Cardiac fibroblast (primary cell): ENCODE measurements at places on chromosomes 3 and 15.

- DNase-seq, result peak; percentile 29
Measured at GRCh38 chr3:110344897-110345767, 726.5 kb upstream of the NECTIN3 start.

DNA sequence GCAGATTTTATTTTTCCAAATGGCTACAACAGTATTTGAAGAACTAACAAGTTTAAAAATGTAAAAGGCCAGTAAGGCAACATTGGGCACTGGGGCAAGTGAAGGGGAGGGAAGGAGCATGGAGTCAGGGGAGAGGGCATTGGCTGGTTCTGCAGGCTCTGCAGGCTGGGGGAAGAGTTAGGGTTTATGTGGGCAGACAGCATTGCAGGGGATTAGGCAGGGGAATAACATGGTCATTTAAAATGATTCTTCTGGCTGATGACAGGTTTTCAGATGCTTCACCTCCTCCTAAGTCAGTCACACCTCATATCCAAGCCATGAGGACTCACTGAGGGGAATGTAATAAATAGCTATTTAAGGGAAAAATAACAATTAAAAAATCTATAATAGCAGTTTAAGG, 52.6 kb downstream of the BTD start:
- DNase-seq, result no peak

- peak; percentile 58 for DNase-seq
Measured at GRCh38 chr3:139309880-139310279, 33.9 kb upstream of the MRPS22 start.

- DNase-seq, result no peak
Measured at GRCh38 chr15:77470235-77470634, 49.5 kb downstream of the HMG20A start.

- peak; percentile 10 for DNase-seq
Measured at GRCh38 chr3:142817897-142818296, 71.0 kb downstream of the PCOLCE2 start.

DNA sequence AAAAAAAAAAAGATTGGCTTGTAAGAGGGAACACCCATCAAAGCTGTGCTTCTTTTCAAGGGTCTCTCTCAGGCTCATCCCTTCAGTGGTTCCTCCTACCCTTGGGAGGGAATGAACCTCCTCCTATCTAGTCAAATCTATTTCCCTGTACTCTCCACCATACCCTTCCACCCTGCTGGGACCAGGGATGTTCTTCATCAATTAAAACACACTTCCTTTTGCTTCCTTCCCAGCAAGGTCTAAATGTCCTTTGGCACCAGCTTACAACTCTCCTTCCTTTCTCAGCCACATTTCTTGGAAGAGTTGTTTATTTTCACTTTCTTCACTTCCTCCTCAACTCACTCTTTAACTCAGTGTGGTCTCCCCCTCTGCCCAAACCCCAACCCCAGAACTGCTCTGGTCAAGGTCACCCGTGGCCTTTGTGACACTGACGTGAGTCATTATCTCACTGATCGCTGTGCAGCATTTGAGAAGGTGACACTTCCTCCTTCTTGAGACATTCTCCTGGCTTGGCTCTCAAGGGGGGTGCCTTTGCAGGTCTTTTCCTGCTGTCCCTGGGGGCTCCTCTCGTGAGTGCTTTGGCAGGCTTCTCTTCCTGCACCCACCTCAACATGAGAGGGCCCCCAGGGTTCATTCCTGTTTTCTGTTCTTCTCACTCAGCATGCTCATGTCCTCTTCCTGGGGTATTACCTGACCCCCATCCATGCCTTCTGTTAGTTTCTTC, 210.5 kb upstream of the TLE3 start:
- no peak for DNase-seq

- peak; percentile 72 for DNase-seq
Measured at GRCh38 chr15:48695088-48695826, 49.7 kb upstream of the FBN1 start.

DNA sequence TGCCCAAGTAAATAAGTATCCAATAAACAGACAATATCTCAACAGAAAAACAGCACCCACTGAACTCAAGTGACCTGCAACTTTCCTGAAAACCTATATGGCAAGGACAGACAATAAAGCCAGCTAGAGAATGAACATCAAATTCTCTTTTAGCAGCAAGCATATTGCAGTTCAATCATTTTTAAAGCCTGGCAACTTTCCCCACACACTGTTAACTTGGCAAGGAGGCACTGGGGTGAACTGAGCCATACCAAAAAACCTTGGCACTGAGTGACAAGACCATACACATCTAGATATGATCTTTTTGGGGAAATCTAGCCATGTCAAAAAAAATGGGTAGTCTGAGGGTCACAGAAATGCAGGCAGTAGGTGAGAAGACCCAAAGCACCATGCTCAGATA, 174.6 kb downstream of the STT3B start:
- no peak for DNase-seq

DNA sequence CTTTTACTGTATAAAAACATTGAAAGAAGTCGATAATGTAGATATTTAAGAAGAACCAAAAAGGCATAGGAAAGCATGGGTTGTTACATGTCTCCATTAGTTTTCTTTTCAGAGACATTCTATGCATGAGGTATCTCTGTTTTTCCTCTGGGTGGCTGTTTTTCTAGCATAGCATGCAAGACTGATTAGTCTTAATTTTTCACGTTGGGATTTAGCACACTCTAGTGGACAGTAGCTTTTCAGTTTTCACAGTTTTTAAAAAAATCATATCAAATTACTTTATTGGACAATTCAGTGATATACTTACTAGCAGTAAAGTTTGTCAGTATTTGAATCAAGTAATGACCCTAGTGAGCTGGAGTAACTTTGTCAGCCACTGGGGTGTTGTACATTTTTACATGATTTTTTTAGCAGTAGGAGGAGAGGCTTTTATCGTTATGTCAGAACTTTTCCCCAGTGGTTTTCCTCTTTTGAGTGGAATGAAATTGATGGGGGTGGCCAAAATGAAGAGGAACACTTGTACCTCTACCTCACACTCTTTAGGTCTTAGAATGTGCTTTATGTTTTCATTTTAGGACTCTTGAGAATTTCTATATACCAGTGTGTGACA, 57.2 kb downstream of the SEC22A start:
- DNase-seq, result peak; percentile 77

DNA sequence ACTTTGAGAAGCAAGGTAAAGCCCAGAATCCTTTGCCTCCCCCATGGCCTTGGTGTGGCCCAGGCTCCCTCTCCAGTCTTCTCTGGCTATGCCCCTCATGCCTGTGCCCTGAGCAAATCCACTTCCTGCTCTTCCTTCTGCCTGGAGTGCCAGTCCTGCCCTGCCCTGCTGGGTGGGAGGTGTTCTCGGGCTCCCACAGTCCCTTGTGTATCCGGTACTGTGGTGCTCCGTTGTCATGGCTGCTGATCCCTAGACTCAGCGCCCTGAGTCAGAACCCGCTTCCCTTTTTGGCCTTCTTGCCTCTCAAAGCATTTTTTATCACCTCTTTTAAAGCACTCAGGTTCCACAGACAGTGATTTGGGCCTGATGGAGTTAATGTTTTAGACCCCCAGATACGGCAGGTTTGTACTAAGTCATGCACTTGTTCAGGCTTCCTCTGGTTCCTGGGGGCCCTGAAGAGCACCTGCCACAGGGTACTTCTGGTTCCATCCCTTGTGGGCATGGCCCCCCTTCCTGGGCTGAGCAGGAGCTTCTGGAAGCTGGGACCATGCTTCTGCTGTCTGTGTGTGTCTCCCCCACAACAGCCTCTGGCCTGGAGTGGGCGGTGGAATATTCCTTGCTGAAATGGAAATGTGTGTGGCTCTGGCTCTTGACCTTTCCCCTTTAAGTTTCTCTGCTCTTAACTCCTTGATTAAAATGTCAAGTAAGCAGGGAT, 29.6 kb upstream of the ADAMTS7 start:
- peak; percentile 19 for DNase-seq

GRCh38 chr3:195754906-195755305, 34.1 kb downstream of the MUC20 start:
- no peak for DNase-seq

GRCh38 chr3:63030666-63031065, 155.4 kb upstream of the CADPS start:
- DNase-seq, result no peak

- no peak for DNase-seq
Measured at GRCh38 chr3:24678021-24678420, 183.4 kb upstream of the THRB start.

DNA sequence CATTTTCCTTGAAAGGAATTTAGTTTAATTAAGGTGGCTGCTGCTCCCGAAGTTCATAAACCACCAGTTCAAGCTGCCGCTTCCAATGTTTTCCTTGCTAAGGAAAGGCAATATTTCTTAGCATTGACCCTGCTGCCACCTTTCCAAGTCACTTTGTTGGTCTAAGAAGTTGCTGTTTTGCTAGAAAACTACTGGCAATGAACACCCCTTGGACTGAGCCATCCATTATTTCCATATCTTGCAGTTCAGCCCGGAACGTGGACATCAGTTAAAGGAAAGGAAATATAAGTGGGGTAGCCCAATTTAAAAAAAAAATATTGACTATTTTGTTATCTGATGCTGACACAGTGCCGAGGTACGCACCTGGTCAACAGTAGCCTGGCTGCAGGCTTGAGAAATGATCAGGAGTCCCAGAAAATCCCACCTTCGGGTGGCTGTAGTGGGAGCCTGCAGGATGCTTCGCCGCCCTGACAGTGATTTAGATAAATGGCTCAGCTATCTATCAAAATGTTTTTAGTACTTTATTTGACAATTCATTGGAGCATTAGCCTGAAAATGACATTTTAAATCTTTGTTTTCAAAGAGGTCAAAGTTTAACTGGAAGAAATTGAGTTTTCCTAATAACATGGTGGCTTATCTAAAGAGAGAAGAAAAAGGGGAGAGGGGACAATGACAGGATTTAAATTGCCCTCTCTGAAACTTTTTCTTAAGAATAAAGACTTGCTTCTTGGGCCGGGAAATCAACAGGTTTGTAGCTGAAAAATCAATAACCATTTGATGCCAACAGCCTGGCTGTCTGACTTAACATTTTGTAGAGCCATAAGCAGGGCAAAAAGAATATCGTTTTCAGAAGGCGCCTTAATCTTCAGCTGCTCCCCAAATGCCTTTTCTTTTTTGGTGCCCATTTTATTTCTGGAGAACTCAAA, 1.6 kb downstream of the RARB start:
- DNase-seq, result no peak

GRCh38 chr3:143002083-143002712, 828 bp downstream of the U2SURP start:
- peak; percentile 23 for DNase-seq

DNA sequence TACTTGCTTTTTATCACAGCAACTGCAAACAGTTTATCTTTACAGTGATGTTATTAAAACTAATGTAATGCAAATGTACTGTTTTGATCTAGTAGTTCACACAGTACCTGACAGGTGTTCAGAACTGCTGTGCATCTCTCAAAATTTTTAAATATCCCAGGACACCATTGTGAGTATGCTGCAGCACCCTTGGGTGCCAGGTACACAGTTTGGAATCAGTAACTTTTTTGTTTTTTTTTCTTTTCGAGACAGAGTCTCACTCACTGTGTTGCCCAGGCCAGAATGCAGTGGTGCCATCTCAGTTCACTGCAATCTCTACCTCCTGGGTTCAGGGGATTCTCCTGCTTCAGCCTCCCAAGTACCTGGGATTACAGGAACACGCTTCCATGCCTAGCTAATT, 3.0 kb downstream of the KNL1 start:
- DNase-seq, result no peak

DNA sequence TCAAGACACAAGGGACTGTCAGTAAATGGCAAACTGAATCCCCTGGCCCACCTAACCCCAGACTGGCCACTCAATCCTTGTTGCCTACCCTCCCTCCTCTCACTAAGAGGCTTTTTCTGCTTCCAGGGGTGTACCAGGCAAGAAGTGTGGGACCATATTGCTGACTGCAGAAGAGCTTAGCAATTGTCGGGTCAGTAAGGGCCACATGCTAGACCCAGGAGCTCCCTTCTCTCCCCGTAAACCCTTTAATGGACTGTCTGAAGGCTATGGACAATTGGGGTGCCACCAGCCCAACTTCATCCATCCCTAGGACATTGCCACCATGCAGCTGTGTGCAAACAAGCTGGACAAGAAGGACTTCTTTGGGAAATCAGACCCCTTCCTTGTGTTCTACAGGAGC, 8.8 kb downstream of the CPNE9 start:
- no peak for DNase-seq

DNA sequence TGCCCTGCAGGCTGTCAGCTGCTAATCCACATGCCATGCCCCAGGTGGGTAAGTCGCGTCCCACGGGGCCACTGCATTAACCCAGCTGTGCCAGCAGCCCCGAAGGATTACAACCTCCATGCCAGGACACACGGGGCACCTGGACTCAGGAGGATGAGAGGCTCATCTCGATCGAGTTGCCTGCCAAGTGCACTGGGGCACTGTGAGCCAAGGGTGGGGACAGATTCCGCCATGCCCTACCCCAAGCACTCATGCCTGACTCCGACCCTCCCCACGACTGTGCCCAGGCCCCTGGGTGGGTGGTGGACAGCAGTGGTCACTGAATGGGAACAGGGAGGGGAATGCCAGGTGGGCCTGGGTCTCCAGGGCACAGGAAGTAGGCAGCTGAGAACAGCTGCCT, 20.7 kb upstream of the SNRPA1 start:
- DNase-seq, result no peak

GRCh38 chr3:17033516-17034168, 148.9 kb downstream of the PLCL2 start:
- peak; percentile 20 for DNase-seq

DNA sequence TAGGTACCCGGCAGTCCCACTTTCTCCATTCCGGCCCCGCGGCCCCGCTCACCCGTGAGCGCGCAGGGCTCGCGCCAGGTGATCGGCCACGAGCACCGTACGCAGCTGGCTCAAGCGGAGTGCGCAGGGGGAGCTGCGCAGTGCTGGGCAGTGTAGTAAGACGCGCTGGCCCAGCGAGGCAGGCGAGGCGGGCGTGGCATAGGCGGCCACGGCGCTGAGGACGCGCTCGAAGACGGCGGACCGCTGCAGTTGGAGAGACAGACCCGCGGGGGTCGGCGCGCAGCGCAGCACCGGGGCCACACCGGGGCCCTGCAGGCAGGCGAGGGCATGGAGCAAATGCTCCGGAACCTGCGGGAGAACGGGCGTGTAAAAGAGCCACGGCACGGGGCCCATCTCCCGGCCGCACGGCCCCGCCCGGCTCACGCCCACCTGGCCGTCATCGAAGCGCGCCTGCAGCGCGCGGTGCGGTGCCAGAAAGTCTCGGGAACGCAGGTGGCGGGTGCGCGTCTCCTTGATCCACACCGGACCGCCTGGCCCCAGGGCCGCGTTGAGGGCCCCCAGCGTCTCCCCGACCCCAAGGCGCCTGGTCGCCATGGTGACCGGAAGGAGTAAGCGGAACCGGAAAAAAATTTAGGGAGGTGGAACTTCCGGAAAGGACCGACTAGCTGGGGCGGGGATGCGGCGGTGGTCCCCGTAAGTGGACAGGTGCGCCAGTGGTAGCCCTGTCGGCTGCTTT, at the start of gene DALRD3:
Gene DALRD3, minus strand, starts transcription at position 610 of the 736 bp plus-strand sequence. Its CDS starts 16 bp downstream, at position 594.
- peak; percentile 62 for DNase-seq

GRCh38 chr3:76199382-76199781, 414.0 kb upstream of the ZNF717 start:
- DNase-seq, result no peak

- DNase-seq, result no peak
Measured at GRCh38 chr15:56783156-56783856, 50.0 kb upstream of the ZNF280D start.

GRCh38 chr3:111366515-111366914, 175.5 kb upstream of the CD96 start:
- no peak for DNase-seq

- no peak for DNase-seq
Measured at GRCh38 chr15:22958487-22959280, 21.5 kb downstream of the CYFIP1 start.

GRCh38 chr3:65703820-65704219, 334.9 kb downstream of the MAGI1 start:
- DNase-seq, result no peak

- DNase-seq, result no peak
Measured at GRCh38 chr3:153099131-153099530, 62.9 kb upstream of the RAP2B start.

- DNase-seq, result no peak
Measured at GRCh38 chr3:14336749-14337598, 65.4 kb upstream of the SLC6A6 start.
